ENCODE measurements at places on chromosomes 4 and X.

DNA sequence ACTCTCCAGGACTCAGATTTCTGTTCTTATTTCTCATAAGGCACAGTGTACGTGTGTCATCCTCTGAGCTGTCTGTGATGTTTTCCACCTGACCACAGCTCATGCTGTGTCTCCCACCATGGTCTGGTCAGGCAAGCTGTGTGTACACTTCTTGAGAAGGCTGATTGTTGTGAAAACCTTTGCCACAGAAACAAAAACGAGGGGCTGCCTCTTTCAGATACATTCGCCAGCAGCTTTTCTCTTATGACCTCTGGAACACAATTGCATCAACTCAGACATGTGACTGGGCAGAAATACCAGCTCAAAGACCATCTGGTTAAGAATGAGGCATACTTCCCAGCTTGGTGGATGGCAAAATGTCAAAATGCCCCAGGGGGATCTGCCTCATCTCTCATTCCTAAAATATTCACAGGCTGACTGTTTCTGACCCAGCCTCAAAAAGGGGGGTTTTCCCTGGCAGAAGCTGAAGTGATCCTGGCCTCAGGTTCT lies 46.1 kb downstream of the PGRMC2 start:
- DNase-seq, result peak; percentile 85

GRCh38 chrX:15973299-15973698 lies 118.7 kb upstream of the AP1S2 start:
- peak; percentile 44 for DNase-seq

- DNase-seq, result no peak
Observed at GRCh38 chr4:183788308-183788905, 116.7 kb upstream of the STOX2 start.

GRCh38 chrX:79167462-79167861 lies 23.0 kb downstream of the GPR174 start:
- DNase-seq, result no peak

DNA sequence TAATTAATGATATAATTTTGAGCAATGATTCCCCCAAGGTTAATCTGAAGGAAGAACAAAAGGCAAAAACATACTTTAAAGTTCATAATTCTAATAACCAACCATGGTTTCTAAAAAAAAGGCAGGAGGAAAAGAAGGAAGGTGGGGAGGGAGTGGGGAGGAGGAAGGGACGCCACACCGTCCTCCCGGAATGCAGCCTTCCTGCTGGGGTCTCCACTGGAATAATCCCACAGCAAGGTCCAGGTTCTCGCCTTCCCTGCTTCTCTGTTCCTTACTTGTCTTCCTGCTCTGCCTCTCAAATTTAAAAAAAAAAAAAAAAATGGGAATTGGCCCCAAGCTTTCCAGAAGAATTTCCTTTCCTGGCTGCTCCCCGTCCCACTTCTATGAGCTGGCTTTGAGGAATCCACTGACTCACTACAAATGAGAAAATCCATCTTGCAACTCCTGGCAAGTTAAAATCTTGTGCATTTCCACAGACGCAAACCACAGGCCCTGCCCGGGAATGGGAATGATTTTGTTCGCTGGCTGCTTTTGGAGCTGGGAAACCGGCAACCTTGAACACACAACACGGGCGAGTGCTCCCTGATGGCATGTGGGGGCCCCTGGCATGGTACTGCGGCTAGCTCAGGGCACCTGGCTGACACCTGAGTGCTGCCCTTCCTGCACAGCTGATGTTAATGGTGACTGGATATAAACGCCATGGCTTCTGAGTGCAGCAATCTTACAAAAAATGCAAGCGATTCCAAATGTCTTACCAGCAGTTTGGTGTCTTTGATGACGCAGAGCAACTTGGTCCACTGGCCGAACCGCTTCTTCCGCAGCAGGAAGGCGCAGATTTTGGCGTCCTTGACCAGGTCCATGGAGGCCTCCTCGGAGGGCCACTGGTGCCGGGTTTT lies 97.0 kb downstream of the AFAP1 start:
- DNase-seq, result peak; percentile 84

Data from HTR-8/SVneo (cell line).